ENCODE measurements at places on chromosomes 7 and 10.

DNA sequence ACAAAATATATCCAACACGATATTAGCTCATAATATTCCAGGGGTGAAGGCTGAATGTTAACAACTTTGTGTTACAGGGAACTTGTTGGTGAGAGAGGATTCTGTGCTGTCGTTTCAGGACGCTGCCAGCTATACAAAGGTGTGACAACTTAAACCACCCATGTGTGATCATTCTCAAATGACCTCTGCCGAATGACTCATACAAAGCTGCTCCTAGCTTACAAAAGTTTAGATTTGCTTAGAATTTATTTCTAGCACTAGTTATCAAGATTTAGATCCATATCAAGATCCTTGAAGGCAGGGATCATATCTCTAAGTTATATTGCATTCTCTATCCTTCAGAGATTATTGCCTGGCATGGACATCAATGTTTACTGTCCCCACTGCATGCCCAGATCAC, 65.3 kb downstream of the COBL start:
- DNase-seq: no peak

DNA sequence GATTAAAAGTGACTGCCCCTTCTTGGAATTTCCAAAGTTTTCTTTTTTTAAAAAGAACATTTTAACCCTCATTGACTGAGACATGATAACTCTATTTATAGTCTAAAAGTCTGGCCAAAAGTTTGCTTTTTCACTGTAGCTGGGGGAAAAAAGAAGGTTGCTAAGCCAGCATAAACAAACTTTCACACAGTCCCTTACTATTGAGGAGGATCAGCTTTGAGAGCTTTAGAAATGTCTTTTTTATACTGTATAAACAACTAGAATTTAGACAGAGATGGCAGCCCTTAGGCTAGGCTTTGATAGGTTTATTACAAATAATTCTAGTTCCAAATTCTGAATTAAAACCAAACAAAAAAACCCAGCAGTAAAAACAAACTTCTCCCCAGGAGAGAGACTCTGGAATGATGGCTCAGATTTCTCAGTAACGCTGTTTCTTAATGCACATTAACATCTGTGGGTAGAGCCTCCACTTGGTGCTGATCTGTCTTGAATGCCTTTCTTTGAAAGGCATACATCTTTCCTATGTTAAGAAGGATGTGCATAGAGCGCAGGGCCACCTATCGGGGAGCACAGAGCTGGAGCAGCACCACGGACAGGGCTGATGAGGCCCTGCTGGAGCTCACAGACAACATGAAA, 100.9 kb upstream of the PDLIM1 start:
- DNase-seq: no peak

DNA sequence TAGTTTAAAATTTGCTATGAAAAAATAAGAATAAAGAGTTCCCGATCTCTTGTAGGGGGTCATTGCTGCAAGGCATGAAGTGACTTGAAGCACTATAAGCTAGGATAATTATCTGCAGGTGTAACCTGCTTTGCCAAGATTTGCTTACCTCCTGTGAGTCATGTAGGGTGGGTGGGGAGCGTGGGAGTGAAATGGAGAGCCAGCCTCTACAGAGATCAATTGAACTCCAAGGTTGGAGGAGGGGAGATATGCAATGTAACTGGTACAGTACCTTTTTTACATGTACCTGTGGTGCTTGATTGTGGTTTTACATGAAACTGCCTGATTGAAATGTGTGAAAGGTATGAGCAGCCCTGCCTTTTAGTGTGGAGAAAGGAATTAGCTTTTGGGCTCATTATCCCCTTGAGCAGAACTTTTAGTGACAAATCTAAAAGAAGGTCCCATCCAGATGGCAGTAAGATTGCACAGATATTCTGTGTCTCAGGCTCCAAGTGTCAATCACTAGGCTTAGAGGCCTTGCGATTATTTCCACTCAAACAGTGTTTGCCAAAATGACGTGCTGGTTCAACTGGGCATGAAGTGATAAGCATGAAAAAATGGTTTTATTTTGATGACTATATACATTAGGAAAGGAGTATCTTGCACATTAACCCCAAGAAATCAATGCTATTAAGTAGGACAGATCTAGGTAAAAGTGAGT, 138.6 kb upstream of the GRB10 start:
- DNase-seq: no peak

GRCh38 chr10:101293007-101293723, 60.8 kb upstream of the BTRC start:
- DNase-seq: no peak

- no peak for DNase-seq
Observed at GRCh38 chr7:17934094-17934493, 6.2 kb downstream of the SNX13 start.

GRCh38 chr10:8245131-8245813, 190.8 kb downstream of the GATA3 start:
- DNase-seq: peak; percentile 53

DNA sequence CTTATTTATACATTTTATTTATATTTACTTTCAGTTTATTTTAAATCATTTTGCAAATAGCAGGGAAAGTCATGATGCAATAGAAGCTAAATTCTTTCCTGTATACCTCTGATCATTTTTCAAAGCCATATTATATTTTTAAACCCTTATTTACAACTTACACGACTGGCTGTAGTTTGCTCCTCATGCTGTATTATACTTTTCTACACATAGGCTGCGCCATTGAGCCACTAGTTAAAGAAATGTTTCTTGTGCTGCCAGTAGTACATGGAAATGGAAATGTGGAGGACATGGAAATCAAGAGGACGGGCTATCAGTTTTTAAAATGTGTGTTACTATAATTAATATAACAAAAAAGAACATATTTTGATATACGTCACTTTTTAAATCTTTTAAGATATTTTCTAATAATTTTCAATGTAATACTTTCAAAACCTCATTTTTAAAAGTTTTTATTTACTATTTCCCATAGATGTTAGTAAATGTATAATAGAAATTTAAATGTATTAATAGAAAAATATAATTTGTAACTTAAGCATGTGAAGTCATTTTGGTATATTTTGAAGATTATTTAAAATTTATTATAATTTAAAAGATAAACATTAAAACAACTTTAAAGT, 118.5 kb downstream of the VTI1A start:
- peak; percentile 7 for DNase-seq

DNA sequence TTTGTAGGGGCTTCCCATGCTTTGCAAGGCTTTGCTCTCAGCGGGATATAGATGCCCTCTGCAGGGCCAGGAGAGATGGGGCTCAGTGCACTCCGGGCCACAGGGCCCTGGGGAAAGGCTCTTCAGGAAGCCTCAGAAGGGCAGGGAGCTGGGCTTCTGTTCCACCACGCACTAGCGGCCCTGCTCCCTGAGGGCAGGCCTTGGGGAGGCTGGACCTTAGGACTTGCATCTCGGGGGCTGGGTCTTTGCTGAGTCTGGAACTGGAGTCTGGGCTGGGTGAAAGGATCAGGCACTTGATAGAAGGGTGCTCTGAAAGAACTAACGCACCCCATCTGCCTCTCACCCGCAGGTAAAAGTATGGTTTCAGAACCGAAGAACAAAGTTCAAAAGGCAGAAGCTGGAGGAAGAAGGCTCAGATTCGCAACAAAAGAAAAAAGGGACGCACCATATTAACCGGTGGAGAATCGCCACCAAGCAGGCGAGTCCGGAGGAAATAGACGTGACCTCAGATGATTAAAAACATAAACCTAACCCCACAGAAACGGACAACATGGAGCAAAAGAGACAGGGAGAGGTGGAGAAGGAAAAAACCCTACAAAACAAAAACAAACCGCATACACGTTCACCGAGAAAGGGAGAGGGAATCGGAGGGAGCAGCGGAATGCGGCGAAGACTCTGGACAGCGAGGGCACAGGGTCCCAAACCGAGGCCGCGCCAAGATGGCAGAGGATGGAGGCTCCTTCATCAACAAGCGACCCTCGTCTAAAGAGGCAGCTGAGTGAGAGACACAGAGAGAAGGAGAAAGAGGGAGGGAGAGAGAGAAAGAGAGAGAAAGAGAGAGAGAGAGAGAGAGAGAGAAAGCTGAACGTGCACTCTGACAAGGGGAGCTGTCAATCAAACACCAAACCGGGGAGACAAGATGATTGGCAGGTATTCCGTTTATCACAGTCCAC, 5.4 kb downstream of the EMX2 start:
- DNase-seq: no peak
